Non-pigmented ciliary epithelial cell (primary cell): ENCODE measurements at places on chromosomes 7 and 10.

GRCh38 chr7:22784346-22784745 is 38.3 kb downstream of the TOMM7 start:
- no peak for DNase-seq

DNA sequence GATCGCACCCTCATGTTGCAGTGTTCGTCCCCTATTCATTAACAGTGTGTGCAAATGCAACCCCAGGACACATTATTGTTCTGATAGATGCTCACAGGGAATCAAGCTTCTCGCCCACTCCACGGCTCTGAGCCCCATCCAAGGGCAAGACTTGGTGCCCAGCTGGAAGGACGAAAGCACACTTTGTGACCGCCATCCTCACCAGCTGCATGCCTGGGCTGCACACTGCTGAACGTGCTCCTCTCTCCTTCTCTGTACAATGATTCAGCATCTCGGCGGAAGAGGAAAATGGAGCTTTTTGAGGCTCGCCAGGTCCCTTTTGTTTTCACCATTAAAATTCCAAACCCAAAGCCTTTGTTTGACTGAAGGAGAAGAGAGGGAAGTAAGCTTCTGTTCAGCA is 41.9 kb downstream of the MKI67 start:
- no peak for DNase-seq

GRCh38 chr7:14639329-14639728 is 263.2 kb downstream of the DGKB start:
- no peak for DNase-seq

- peak; percentile 90 for DNase-seq
These were observed 26.1 kb downstream of the PLAC9 start for GRCh38 chr10:80158598-80159127.

GRCh38 chr7:45704683-45705016 is 130.5 kb downstream of the ADCY1 start:
- DNase-seq: no peak

DNA sequence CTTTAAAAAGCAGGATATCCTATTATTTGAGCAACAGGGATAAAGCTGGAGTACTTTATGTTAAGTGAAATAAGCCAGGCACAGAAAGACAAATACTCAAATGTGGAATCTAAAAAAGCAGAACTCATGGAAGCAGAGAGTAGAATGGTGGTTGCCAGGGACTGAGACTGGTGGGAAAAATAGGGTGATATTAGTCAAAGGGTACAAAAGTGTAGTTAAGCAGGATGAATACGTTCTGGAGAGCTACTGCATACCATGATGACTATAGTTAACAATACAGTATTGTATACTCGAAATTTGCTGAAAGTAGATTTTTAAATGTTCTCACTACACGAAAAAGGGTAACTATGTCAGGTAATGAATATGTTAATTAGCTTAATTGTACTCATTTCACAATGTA is 125.5 kb upstream of the VSTM2A start:
- no peak for DNase-seq

DNA sequence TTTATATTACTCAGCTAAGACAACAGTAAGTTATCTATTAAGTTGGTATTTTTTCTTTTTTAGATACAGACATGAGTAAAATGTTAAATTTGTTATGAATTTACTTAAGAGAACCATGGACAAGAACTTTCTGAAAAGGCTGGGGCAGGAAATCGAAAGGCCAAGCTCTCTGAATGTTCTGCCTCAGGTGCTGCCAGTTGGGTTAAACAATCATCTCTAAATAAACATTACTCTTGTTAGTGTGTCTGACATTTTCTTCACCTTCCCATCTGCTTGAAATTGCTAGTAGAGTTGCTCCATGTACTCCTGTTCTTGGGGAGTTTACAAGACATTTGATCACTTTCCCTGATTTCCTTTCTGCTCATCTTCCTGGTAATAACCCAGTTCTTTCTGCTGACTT is 87.5 kb downstream of the ANKRD7 start:
- DNase-seq: no peak

DNA sequence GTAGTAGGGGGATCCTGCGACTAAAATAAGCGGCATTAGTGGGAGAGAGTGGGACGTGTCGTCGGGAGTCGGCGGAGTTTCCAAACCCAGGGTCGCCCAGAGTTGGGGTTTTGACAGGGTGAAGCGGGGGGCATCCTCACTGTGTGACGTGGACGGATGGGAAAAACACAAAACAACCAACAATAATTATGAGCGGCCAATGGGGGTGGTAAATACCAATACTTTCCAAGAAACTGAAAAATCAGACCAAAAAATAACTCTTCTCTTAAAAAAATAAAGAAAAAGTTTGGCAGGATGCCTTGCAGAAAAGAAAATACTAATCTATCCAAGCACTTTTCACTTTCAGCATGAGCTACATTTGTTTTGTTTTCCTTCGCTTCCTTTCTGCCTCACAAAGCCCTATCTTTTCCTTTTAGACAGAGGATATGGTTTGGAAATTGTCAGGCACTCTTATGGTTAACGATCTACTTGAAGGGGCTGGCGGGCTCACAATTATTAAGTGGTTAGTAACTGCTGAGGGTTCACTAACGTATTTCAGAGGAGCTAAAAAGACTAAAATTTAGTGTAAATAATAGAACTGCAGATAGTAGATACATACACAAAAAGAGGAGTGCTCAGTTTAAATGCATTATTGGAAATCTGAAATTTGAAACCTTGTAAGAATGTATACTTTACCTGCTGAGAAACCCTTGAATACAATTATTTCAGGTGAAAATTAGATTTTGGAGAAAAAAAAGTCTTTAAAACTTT is 802 bp upstream of the CDK6 start:
- DNase-seq: no peak

DNA sequence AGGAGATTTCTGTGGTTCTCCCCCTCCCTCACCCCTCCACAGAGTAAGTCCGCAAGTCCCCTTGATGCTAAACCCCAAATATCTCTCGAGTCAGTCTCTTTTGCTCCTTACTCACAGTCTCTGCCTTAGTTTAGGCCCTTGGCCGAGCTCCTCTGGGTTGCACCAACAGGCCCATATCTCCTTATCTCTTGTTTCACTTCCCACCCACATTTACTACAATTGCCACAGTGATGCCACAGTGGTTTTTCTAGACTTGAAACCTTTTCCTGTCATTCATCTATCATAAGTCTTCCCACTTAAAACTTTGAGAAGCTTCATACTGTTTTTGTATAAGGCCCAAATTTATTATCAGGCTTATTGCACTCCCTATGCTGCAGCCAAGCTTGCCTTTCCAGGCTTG is 23.4 kb upstream of the NME8 start:
- DNase-seq: no peak

GRCh38 chr7:157564517-157565177 is 227.8 kb downstream of the DNAJB6 start:
- DNase-seq: peak; percentile 46

DNA sequence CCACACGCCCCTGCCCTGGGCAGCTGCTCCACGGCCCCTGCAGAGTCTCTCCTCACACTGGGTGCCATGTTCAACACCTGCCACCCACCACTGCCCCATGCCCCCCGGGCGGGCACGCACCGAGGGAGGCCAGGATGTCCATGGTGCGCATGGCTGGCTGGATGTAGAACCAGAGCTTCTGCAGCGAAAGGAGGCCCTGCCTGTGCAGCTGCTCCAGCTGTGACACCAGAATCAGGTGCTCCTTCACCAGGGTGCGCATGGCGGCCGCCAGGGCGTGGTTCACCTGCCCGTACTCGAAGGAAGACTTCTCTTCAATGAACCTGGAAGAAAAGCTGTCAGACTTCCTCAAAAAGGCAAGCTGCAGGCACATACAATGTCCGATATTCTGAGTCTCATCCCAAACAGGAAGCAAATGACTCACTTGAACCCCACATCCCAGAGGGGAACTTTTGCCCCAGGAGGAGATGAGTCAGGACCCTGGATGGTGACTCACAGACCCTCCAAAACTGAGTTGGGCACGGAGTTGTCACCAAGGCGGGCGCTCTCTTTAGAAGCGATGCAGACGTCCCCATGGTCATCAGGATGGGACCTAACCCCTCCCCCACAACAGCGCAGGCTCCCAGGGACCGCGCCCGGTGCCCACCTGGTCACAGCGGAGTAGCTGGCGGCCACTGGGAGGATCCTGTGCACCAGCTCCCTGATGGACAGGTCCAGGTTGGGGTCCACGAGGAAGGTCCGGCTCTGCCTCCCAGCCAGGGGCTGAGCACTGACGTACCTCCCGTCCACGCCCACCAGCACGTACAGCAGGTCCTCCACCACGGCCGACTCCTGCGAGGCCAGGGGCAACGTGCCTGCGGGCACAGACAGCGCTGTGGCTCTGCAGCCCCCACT is 15.5 kb downstream of the TUBGCP2 start:
- peak; percentile 19 for DNase-seq

- no peak for DNase-seq
These were observed 38.2 kb downstream of the GBF1 start for GRCh38 chr10:102283488-102283887.

- DNase-seq: no peak
These were observed 5.5 kb downstream of the ELOVL3 start for GRCh38 chr10:102231357-102232318.

DNA sequence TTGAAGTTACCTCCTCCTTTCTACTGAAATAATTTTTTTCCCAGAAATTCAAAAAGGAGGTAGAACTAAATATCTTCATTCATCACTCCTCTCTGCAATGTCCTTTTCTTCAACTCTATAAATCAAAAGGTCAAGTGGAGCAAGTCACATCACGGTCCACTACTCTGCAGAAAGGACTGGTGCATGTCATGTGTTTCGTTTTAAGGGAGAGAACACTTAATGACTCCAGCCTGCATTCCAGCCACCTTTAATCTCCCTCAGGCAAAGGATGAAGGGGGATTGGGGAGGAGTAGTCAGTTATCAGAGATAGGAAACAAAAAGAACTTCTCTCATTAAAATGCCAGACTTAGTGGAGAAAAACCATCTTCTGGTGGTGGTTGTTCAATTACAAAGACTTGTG is 78.9 kb downstream of the ANK3 start:
- DNase-seq: no peak

DNA sequence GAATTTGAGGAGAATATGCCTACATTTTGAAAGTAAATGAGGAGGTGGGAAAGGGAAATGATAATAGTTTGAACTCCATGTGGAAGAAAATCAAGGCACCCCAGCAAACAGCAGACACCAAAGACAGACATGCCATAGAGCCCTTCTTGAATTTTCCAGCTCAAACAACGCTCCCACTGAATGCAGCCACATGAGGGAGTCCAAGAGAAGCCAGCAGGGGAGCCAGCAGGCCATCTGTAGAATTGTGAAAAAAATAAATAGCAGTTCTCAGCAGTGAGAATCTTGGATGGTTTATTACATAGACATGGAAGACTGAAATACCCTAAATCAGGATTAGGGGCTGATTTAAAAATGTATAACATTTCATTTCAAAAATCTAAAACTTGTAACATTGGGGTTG is 1567.3 kb upstream of the LRRTM3 start:
- DNase-seq: no peak

DNA sequence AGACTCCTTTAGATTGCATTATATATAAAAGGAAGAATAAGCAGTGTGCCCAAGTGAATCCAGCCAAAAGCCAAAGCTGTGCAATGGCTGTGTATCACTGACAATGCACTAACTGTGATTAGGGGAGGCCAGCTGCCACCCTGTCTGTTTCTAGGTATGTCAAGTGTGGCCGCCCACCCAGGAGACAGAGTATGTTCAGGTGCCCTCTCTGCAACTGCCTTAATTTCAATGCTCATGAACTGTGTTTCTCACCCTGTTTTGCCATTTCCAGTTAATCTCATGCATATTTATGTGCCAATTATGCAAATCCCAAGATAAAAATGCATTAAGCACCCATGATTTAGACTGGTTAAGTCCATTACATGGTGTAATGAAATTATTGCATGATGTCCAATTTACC is 159.4 kb downstream of the FRMD4A start:
- no peak for DNase-seq

GRCh38 chr10:71134732-71135211 is 77.6 kb upstream of the UNC5B start:
- DNase-seq: no peak

DNA sequence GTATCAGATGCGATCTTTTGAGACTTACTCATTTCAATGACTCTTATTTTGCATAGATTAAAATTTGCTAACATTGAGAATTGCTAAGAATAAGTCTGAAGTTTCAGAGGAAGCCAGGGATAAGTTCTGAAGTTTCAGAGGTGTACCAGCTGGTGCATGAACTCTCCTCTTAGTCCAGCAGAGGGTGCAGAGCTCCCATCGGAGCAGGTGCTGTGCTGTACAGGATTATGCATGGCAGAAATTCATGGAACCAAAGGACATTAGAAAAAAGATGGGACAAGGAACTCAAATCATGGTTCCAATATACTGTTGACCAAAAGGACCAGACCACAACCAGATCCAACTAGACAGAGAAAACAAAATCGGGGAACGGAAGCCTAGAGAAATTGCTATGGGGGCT is 41.9 kb downstream of the MGAM2 start:
- no peak for DNase-seq

- DNase-seq: no peak
These were observed 99.1 kb downstream of the GLI3 start for GRCh38 chr7:42137941-42138340.

- DNase-seq: no peak
These were observed 113.3 kb downstream of the CPEB3 start for GRCh38 chr10:92177546-92177945.

GRCh38 chr7:65438598-65438997 is 64.9 kb downstream of the ZNF92 start:
- peak; percentile 91 for DNase-seq

- no peak for DNase-seq
These were observed 675 bp upstream of the FRAT2 start for GRCh38 chr10:97335188-97335619.

GRCh38 chr10:80356563-80356988 is at the start of the genes DYDC1 and DYDC2:
Gene DYDC1 (minus strand): TSS chr10:80356755. CDS start chr10:80352601, 4,154 bp downstream.
Gene DYDC2 (plus strand): TSS chr10:80356781. CDS start chr10:80362444, 5,663 bp downstream.
- no peak for DNase-seq

- no peak for DNase-seq
These were observed 321.9 kb downstream of the PTPRN2 start for GRCh38 chr7:158265743-158266080.

GRCh38 chr7:137895301-137896221 is 48.8 kb upstream of the DGKI start:
- no peak for DNase-seq

DNA sequence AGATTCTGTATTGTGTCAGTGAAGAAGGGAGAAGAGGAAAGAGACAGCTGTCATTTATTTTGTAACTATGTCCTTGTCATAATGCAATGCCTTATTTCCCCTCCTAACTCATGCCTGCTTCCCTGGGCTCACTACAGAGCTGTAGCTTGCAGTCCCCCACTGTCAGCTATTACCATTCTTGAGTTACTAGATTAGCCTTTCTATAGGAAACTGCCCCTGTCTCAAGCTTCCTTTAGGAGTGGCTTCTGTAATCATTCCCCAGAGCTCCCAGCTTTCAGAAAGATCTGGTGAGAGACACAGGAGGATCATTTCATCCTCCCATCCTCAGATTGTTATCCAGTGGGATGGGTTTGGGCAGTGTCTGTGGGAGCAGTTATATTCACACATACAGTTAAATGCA is 32.4 kb upstream of the SMKR1 start:
- no peak for DNase-seq
